Suppressor macrophage (primary cell): ENCODE measurements at places on chromosomes 3 and 15.

GRCh38 chr3:112739252-112739965 is 98.5 kb upstream of the CCDC80 start:
- no peak for DNase-seq

DNA sequence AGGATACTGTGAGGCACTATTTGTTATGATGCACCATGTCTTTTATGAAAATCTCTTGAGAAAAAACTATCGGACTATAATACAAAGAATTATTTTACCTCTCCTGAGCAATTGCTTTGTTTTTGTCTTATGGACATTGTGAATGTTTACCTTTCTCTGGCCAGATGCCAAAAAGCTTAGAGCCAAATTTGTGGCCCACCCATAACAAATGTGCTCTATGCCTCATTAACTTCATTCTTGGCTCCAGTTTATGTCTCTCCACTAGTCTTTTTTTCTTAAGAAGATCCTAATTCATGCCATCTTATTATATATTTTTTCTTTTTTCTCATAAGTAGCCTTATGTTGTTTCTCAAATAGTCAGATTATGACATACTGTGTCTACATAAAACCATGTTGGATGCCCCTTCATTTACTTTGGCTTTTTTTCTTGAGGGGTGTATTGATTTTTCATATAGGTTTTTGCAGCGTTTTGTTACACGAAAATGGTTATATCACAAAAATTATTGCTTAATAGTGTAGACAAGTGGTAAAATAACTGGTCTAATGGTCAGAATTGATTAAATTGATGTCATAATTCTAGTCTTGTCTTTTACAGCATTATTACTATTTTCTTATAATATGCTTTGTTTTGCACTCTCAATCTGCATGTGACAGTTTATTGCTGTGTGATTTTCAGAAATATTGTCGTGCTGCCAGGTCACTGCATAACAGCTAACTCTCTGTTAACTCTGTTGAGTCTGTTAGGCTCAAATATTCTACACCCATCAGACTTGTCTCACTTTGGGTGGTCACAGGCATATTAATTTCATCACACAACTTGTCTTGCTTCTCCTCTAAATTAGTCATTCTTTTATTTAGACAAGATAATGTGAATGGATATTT is 18.2 kb downstream of the SENP8 start:
- no peak for DNase-seq

DNA sequence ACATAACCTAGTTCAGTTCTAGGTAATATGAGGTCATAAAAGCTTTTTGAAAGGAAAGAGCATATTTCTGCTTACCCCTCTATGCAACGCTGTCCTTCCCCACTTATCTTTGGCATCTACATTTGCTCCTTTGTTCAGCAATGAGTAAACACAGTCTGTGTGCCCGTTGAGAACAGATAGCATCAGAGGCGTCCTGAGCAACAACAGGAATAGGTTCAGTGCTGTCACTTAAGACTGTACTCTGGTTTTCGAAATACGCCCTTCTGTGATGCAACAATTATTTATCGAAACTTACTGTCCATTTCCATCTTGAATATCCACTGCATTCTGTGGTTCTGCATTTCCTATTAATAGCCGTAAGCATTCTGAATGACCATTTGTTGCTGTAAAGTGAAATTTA is 84.4 kb downstream of the BTD start:
- DNase-seq, result no peak

GRCh38 chr15:80568298-80568697 is 126.8 kb upstream of the ABHD17C start:
- no peak for DNase-seq

DNA sequence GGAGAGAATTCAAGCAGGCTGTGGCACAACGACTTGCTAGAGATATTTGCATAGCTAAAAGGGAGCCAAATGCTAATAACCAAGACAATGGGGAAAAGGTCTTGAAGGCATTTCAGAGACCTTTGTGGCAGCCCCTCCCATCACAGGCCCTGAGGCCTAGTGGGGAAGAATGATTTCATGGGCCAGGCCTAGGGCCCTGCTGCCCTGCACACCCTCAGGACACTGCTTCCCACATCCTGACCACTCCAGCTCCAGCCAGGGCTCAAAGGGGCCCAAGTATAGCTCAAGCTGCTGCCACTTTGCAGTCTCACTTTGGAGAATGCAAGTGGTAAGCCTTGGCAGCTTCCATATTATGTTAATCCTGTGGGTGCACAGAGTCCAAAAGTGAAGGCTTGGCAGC is 21.5 kb upstream of the PTPN23 start:
- DNase-seq, result no peak

GRCh38 chr15:80942746-80943565 is 46.7 kb downstream of the MESD start:
- DNase-seq, result no peak
